ENCODE measurements at places on chromosomes 3 and 15. TPM values are rescaled to one million over a fixed set of nuclear protein-coding genes. Genes with fewer than 3 reads are reported as not detected.
A peak's percentile ranks its signal among the peaks of the same experiment; 100 is the strongest.

- DNase-seq: no peak
Observed at GRCh38 chr15:90028376-90028944, 27.3 kb downstream of the ZNF710 start.

Gene TEX55
- total RNA-seq: not detected

DNA sequence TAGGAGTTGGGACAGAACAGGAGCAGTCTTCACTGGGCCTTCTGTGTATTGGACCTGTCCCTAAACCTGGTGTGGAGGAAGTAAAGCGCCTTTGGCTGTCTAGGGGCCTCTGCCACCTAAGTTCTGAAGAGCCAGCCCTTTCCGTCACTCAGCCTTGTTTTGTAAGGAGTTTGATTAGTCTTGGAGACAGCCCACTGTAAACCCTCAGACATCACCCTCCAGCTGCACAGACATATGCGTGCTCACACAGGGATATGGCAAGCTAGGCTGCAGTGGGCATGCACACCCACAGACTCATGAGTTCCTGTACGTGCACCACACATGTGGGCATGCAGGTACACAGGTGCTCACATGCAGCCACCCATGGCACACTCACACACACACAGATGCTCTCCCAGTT lies 5.2 kb downstream of the PRKCD start:
- no peak for DNase-seq

Gene SLC6A11
- 1.6 TPM for total RNA-seq

GRCh38 chr15:101310161-101310480 lies 15.1 kb upstream of the SNRPA1 start:
- no peak for DNase-seq

DNA sequence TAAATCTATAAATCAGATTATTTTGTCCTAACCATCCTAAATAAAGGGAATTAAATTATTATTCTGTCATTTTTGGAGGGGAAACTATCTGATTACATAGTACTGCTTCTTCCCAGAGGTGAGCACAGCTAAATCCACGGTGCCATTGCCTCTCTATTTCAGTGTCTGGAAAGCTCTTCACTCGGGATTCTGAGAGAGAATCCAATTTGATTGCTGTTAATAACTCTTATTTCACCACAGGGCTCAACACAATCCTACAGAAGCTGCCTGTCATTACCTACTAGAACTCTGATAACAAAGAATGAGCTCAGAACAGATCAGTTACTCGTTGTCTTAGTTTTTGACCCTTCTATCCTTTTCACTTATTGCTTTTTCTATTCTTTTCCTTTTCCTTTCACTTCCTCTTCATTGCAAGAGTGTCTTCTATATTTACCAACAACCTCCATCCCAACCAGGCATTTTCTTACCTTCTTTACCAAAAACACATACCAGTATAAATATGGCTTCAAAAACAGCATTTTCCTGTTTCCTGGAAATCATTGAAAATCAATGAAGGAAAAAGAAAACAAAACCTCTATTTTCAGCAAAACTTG lies 30.4 kb downstream of the OXNAD1 start:
- no peak for DNase-seq

- no peak for DNase-seq
Observed at GRCh38 chr3:55516392-55517030, 29.4 kb upstream of the WNT5A start.

DNA sequence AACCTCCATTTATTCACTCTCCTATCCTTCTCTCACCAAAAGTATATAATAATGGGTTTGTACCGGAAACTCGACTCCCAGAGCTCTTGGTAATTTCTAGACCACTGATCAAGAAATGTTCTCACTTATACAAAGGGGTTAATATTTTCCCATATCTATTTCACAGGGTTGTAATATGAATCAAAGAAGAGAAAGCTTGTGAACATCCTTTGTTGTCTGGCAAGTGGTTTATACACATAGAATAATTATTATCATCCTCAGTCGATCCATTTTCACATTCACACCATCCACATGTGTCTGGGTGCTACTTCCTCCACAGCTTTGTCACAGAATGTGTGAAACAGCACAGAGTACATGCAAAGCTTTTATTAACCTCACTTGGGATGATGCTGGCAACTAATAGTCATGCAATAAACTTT lies 29.9 kb upstream of the STT3B start:
- no peak for DNase-seq

DNA sequence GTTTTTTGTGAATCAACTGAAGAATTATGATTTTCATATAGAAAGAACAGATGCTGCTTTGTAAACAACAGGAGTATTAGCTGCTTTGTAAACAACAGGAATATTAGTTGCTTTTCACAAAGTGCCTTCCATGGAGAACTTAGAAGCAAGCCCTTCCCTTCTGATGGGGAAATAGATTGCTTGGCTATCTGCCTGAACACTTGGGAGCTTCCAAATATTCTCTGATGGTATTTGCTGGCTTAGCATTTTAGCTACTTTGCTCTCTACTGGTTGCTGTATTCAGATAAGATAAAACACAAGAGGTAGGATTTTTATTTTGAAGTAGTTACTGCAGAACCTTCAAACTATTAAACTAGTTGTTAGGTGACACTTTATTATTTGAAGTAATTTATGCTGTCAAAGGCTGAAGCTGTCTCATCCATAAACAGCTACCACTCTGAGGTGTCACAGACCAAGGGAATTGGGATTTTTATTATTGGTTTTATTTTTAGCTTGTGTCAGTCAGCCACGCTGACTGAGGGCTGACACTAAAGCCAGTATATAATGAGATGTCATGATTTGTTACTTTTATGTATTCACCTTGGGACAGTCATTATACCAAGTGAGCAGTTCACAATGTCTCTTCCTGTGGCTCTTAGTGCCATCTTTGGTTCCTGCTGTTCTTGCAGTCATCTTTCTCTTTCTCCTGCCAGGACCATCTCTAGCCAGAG lies 50.0 kb downstream of the ZIC1 start:
- no peak for DNase-seq

GRCh38 chr3:59017617-59017984 lies 32.2 kb downstream of the CFAP20DC start:
- no peak for DNase-seq

DNA sequence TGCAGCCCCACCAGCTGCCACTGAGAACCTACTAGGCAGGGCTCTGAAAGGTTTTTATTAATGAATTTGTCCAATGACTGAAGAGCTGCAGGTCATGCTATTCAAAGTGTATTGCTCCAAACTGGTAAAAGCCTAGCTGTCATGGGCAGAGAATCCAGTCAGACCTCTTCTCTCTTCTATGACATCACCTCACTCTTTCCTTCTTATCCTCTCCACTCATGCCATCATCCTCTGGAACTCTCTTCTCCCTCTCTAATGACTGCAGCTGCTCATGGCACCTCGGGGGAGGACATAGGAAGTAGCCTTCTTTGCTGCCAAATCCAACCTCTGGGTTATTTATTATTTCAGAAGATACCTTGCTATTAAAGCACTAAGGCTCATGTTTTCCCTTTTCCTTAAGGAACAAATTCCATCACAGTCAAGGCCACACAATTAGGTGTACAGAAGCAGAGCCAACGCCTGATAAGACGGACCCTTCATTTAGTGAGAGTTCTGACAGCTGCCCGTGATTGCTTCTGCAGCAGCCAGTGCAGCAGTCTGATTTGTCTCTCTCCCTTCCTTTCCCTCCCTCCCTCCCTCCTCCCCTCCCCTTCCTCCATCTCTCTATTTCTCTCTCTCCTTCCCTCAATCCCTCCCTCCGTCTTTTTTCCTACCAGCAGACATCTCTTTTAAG lies 87.0 kb upstream of the ONECUT1 start:
- no peak for DNase-seq

Gene LRRC34
- total RNA-seq: 5.6 TPM

DNA sequence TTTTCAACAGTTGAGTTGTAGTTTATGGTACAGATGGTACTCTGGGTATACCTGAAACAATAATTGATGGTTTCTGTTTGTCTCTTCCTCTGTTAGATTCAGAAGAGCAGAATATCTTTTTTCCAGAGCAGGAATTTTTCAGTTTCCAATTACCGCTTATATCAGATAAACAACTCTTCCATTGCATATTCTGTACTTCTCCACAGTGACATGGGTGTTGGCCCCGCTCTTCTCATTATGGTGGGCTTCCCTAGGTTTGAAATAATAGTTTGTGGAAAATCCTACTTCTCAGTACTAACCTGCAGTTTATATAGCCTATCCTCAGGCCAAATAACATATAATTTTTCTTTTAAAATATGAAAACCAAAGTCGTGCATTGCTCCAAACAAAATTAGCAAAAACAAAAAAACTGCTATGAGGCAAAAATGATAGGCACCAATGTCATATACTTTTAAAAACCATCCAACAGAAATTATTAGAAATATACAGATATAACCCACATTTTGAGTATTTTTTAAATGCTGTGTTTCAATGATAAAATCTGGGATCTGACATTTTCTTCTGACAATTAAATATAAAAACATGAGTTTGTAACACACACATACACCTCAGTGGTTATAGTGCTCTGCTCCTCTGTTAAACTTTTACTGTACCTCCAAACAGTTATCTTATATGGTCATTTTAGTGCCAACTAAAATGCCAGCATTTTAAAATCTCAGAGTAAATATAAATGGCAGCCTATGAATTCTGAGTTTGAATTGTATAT lies 56.8 kb downstream of the CMSS1 start:
- DNase-seq: no peak

DNA sequence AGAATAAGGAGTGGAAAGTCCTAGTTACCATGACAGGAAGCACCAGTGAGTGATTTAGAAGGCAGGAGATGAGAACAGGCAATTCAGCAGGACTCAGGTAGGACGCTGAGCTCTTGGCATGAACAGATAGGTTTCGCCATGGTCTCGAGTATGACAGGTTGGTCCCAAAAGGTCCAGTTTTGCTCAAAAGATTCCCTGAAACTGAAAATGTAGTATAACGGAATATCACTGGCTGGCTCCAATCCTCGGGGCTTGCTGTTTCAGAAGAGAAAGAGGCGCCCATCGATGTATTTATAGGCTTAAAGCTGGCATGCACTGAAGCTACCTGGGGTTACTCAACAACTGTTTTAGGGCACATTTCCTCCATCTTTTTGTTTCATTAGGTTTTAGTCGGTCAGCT lies 59.2 kb downstream of the SRGAP3 start:
- no peak for DNase-seq

- peak; percentile 26 for DNase-seq
Observed at GRCh38 chr3:53255423-53255774, 423 bp downstream of the TKT start.

GRCh38 chr3:23840521-23840920 lies 34.8 kb downstream of the UBE2E1 start:
- DNase-seq: no peak

- DNase-seq: peak; percentile 21
Observed at GRCh38 chr3:51434746-51435327, 43.8 kb downstream of the RBM15B start.

Gene TUSC7
- not detected for total RNA-seq

DNA sequence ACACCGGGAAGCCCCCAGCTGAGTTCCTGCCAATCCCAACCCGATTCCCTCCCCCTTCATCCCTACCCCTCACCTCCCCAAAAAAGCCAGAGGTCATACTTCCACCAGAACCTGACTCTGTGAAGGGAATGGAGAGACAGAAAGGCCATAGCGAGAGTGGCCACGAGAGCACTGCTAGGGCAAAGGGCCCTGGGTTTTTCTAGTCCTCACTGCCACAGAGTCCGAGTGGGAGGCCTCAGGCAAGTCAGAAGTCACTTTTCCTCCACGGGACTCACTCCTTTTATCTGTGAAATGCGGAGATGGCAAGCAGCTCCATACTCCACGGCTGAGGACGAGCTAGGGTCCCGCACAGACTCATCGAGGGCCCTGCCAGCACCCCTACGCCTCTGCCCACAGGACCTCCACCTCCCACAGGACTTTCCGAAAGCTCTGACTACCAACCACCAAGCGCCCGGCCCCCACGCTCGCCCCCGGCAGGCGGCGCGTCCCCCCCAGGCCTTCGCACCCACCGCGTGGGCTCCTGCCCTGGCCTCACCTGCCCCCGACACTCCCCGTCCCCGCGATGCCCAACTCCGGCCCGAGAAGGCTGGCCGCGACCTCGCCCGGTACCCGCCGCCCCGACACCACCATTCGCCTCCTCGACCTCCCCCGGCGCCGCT lies 792 bp downstream of the ATP13A3 start:
- DNase-seq: peak; percentile 46

Gene TRAIP
- 6.6 TPM for total RNA-seq

DNA sequence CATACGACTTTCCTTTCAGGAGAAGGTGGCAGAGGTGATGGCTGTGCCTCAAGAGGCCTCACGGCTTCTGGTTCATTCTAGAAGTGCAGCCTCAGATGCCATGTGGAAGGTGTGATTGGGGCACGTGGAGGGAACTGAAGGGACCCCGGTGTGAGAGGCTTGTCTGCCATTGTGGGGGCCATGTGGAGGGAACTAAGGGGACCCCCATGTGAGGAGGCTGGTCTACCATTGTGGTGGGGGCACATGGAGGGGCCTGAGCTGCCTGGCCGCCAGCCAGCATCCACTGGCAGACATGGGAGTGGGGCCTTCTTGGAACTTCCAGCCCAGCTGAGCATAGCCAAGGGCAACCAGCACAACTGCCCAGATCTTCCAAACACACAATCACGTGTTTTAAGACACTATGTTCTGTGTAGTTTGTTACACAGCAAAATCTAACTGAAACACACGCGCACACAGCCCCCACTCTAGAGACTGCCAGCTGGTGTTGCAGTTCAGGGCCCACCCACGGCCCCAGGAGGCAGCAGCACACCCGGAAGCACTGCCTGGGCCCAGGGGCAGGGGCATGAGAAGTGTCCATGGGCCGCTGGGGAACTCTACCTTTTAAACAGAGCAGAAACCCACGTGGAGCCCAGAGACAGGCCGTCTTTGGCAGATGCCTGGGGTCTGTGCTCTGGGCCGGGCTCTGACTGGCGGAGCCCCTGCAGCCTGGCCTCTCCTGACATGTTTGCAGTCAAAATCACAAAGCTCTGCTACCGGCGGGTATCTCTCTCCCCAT lies 66.8 kb downstream of the IQSEC1 start:
- no peak for DNase-seq

DNA sequence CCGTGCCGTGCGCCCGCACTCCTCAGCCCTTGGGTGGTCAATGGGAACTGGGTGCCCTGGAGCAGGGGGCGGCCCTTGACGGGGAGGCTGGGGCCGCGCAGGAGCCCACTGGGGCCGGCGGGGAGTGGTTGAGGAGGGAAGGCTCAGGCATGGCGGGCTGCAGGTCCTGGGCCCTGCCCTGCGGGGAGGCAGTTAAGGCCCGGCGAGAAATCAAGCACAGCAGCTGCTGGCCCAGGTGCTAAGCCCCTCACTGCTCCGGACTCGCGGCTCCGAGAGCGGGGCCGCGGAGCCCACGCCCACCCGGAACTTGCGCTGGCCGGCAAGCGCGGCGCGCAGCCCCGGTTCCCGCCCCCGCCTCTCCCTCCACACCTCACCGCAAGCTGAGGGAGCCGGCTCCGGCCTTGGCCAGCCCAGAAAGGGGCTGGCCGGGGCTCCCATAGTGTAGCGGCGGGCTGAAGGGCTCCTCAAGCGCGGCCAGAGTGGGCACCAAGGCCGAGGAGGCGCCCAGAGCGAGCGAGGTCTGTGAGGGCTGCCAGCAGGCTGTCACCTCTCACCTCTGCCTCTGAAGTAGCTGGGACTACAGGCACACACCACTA lies 7.8 kb downstream of the GP9 start:
- no peak for DNase-seq

- no peak for DNase-seq
Observed at GRCh38 chr15:49718846-49719245, 98.0 kb downstream of the DTWD1 start.
